CD4-positive, alpha-beta T cell (primary cell): ENCODE measurements at places on chromosomes 6 and 20.

- no peaks in the 10 kb centered on the region for H3K4me1 ChIP-seq
- no peak for DNase-seq
- H3K27me3 ChIP-seq, result no peaks in the 10 kb centered on the region
- no peak overlapping the region for H3K4me3 ChIP-seq
- no peak overlapping the region for H3K27ac ChIP-seq
- no peaks in the 10 kb centered on the region for H3K36me3 ChIP-seq
These were observed 61.6 kb upstream of the JAG1 start for GRCh38 chr20:10735195-10735949.

DNA sequence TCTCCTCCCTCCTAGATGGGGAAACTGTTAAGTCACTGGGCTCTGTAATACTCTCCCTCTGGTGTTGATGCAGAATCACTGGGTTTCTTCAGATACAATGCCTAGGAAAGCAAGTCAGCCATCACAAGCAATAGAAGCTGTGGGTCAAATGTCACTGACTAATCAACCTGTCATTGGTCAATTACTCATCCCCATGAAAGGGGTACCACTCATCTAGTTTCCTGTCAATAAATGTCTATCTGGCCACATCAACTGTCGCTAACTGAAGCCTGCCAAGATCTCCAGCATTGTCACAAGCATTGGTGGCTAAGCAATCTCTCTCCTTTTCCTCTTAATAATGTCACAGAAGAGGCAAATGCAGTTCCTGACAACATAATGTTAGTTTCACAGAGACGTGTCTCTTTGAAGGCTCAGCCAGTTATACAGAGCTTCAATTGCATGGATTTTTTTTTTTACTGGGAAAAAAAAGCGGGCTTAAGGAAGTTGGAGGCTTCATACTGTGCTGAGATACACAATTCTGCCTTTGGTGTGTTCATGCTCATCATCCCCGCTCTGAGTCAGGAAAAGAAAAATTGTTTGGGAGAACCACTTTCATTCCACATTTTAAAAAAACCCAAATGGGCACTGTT lies 355.9 kb downstream of the BTBD9 start:
- DNase-seq, result no peak
- no peak overlapping the region for H3K27ac ChIP-seq
- H3K4me1 ChIP-seq, result no peaks in the 10 kb centered on the region
- peaks cover 17% of the 10 kb centered on the region for H3K36me3 ChIP-seq

DNA sequence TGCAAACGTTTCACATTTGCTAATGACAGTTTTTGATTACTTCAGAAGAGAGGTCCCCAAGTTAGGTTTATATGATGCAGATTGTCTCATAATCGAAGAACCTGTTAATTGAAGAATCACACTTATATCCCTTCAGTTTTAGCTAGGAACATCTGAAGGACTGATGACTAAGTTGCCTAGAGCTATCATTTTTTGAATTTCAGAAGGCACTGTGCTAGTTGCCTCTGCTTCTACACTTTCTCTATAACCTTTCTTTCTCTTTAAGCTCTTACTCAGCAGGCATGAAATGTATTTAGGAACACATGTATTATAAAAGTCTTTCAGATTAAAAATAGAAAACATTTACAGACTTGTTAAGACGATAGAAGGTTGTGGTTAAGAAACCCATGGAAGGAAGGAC lies 14.4 kb upstream of the GJE1 start:
- H3K36me3 ChIP-seq, result no peaks in the 10 kb centered on the region
- no peaks in the 10 kb centered on the region for H3K27me3 ChIP-seq
- no peak overlapping the region for H3K27ac ChIP-seq
- DNase-seq, result no peak
- H3K4me1 ChIP-seq, result no peaks in the 10 kb centered on the region

- no peak overlapping the region for H3K27ac ChIP-seq
- H3K36me3 ChIP-seq, result no peaks in the 10 kb centered on the region
- no peaks in the 10 kb centered on the region for H3K27me3 ChIP-seq
These were observed 1.9 kb downstream of the BTBD3 start for GRCh38 chr20:11919581-11919980.

DNA sequence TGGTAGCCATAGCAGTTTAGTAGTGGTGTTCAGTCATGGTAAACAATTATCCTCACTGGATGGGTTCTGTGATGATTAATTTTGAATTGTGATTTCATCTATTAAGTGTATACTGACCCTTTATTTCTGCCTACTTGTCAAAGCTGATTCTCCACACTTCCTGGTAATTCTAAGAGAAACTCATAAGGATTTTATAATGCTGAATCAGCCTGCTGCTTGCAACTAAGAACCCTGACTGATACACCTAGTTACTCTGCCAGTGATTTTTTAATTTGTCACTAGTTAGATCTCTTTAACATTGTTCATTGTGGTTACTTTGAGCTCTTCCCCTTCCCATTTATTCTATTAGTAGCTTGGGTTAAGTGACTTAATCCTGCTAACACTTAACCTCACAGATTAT lies 8.6 kb downstream of the CDC40 start:
- H3K27ac ChIP-seq, result no peak overlapping the region
- peaks cover 6% of the 10 kb centered on the region for H3K36me3 ChIP-seq
- H3K27me3 ChIP-seq, result no peaks in the 10 kb centered on the region
- no peak for DNase-seq
- no peak overlapping the region for H3K4me3 ChIP-seq

- peak overlapping the region; percentile 9 for H3K27ac ChIP-seq
- no peak for DNase-seq
- no peaks in the 10 kb centered on the region for H3K36me3 ChIP-seq
- H3K27me3 ChIP-seq, result no peaks in the 10 kb centered on the region
- no peak overlapping the region for H3K4me3 ChIP-seq
These were observed 136.6 kb downstream of the BACH2 start for GRCh38 chr6:90160013-90160412.

- no peak for DNase-seq
- no peak overlapping the region for H3K4me3 ChIP-seq
- H3K27me3 ChIP-seq, result peaks cover 3% of the 10 kb centered on the region
- H3K36me3 ChIP-seq, result no peaks in the 10 kb centered on the region
- H3K4me1 ChIP-seq, result no peaks in the 10 kb centered on the region
- H3K27ac ChIP-seq, result no peak overlapping the region
These were observed 14.8 kb upstream of the VAPB start for GRCh38 chr20:58374027-58374850.
